ENCODE measurements at places on chromosomes 5 and 9.
A peak's percentile ranks its signal among the peaks of the same experiment; 100 is the strongest.

- no peak for DNase-seq
Observed at GRCh38 chr9:136268735-136269134, 23.1 kb upstream of the QSOX2 start.

DNA sequence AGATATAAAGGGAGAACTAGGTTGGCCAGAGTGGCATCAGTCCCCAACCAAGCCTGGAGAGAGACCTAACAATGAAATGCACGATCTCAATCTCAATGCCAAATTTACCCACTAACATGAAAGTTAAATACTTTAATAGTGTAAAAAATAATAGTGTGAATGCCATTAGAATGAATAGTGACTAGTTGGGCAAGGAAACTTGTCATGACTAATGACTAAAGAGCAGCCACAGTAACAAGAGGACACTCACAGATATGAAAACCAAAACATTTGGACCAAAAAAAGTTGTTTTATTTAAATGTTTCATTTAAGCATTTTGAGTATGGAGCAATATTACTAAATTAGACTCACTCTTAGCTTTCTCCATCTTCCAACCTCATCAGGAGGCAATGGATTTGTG, 1853.8 kb downstream of the EFNA5 start:
- no peak for DNase-seq

- DNase-seq = no peak
Observed at GRCh38 chr9:69760278-69760610, 433 bp upstream of the PTAR1 start.

DNA sequence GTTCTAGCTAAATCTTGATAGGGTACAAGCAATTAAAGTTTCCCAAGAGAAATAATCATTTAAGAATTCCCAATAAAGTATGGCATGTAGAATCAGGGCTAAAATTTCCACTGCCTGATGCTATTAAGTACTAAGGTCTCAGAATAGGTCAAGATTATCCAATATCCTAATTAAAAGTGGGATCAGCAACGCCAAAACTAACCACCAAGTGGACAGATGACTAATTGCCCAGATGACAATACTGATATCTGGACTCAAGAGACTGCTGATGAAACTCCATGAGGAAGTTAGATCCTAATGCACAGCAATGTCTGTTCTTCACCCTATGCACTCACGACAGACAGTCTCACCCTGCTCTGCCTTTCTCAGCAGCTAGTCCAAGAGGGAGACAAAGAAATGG, 14.3 kb downstream of the DEPDC1B start:
- no peak for DNase-seq

GRCh38 chr5:153081385-153081784, 409.1 kb upstream of the GRIA1 start:
- DNase-seq = no peak

DNA sequence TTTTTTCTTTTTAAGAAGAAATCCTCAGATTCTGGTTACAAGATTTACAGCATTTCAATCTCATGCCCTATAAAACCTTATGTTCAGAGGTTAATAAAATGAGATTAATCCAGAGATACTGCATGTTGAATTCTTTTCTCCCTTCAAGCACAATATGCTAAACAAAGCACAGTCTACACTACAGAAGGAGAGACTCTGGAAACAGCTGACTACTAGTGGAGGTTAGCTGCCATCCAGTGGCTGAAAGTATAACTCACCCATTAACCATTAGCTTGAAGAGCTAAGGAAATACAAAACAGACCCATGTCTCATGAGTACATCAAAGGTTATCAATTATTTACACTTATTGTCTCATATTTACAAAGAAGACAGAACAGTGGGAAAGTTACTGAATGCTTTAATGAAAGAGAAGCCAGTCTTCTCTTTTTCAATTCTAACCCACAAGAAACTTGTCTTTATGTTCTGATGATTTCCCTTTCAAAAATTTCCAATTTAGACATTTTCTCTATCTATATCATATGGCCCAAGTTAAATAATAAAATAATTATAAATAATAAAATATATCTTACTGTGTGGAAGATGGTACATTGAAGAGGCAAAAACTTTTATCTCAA, 12.7 kb upstream of the DNAH5 start:
- peak; percentile 79 for DNase-seq

GRCh38 chr5:157350939-157351801, 85.2 kb downstream of the CYFIP2 start:
- no peak for DNase-seq

GRCh38 chr9:134138292-134138691, 2.4 kb downstream of the WDR5 start:
- DNase-seq = no peak

- DNase-seq = no peak
Observed at GRCh38 chr5:124919076-124919475, 172.6 kb upstream of the ZNF608 start.

GRCh38 chr5:36060420-36060887, 6.2 kb downstream of the UGT3A2 start:
- no peak for DNase-seq

DNA sequence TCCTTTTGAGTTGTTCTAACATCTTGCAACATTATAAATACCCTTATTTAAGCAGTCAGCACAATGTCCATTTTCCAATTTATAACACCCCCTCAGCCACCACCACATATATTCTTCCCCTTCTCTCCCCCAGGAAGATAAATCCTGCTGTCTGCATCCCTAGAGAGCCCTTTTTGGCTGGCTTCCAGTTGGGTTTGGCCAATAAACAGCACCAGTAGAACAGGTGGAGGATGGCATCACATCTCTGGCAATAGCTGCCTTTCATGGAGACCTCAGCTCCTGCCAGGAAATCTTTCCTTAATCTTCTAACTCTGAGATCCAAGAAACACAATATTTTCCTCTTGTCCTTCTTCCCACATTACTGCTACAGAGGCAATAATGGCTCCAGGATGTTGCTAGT, 53.7 kb downstream of the TRIM36 start:
- DNase-seq = no peak

DNA sequence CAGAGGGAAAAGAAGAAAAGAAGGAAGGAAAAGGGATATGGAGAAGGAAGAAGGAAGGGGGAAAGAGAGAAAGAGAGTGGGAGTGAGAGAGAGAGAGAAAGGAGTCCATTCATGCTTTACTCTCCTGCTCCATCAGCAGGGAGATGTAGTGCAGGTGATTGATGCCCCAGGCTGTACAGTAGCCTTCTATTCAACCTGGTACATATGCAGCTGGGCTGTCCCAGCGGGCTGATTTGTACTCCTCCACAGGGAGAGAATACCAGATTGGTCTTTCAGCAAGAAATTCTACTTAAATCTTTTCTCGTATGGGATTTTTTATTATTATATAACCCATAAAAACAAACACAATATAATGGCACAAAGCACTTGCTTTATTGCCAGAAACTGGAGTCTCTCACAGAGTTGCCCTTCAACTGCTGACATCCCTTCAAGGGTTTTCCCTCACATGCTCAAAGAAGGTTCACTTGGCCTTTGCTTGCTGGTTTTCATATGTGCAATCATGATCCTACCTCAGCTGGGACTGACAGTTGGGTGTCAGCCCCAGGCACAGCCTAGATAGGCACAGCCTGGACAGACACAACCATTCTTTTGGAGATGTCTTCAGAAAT, 380.1 kb upstream of the RIOK2 start:
- no peak for DNase-seq

GRCh38 chr5:135900276-135900675, 4.6 kb upstream of the IL9 start:
- no peak for DNase-seq

DNA sequence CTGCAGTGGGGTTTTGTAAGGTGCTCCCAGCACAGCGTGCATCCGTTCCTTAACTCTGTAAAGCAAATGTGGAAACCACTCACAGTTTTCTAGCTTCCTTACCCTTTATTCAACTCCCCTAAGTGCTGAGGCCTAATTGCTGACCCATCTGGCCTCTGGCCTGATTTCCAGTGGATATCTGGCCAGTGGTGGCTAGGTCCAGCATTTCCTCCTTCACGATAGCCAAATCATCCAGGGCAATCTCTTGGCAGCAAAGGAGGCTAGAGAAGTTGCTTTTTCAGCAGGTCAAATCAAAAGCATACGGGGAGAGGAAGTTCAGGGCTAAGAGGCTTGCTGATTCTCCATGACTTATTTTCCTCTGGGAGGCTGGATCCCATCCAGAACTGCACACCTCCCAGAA, 286.3 kb upstream of the VLDLR start:
- DNase-seq = no peak

DNA sequence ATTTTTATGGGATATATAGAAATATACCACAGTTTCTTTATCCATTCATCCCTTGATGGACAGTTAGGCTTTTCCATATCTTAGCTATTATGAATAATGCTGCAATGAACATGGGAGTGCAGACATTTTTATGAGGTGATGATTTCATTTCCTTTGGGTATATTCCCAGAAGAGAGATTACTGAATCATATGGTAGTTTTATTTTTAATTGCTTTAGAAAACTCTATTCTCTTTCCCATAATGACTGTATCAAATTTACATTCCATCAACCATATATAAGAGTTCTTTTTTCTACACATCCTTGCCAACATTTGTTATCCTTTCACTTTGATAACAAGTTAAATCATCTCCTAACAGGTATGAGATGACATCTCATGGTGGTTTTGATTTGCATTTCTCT, 821.6 kb downstream of the TLE1 start:
- DNase-seq = no peak

- DNase-seq = no peak
Observed at GRCh38 chr5:30871196-30871595, 322.3 kb upstream of the CDH6 start.

- DNase-seq = peak; percentile 15
Observed at GRCh38 chr5:177447611-177448243, 1.1 kb downstream of the PRR7 start.

DNA sequence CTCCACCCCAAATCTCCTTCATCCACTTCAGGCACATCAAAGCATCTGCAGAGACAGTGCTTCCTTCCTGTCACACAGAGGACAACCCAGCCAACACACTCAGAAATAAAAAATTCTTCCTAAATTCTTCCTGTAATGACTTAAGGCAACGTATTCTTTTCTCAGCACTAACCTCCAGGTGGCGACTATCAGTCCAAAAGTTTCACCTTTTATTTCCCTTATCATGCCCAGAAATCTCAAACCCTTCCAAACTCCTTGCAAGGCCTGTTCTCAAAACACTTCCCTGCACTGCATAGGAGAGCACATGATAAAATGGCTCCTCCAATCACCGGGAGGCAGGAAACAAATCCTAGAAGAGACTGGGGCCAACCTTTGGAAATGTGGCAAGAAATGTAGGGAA, 35.1 kb downstream of the SLIT3 start:
- DNase-seq = no peak

GRCh38 chr5:136084698-136085097, 47.9 kb upstream of the SMAD5 start:
- DNase-seq = peak; percentile 65

DNA sequence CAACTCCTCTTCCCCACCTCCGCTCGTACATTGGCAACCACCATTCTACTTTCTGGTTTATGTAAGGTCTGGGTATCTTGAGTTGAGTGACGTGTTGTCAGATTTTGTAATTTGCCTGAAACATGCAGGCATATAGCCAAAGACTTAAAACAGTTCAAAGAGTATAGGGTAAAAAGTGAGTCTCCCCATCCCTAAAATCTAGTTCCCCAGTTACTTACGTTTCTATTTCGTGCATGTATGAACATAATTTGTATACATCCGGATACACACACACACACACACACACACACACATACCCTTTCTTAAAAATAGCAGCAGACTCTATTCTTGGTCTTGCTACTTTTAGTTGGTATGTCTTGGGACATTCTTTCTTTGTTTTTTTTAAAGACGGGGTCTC, 915 bp downstream of the HSDL2 start:
- no peak for DNase-seq

DNA sequence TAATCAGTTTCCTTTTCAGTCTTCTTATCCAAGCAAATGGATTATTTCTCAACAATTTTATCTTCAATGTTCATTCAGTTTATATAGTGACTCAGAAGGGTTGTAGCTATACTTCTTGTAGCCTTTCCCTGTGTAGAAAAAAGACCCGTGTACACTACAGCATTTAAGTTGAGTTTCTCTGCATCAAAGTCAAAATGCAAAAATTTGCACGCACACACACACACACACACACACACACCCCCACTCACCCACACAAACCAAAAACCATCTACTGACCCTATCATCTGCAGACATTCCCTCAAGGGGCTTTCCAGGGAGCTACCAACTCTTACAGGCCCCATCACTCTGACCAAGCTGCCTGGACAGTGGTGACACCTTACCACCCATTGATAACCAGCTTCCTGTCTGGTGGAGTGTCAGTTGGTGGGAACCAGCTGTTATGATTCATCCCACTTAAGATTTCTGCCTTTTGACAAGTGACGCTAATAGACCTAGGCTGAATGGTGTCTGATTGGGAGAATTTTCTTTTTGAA, 12.2 kb upstream of the ELL2 start:
- DNase-seq = no peak

GRCh38 chr5:38796742-38797108, 49.1 kb upstream of the OSMR start:
- no peak for DNase-seq

GRCh38 chr5:133824661-133825254, 143.7 kb downstream of the C5orf15 start:
- DNase-seq = no peak

GRCh38 chr5:107592515-107592914, 78.2 kb downstream of the EFNA5 start:
- DNase-seq = no peak

- no peak for DNase-seq
Observed at GRCh38 chr5:138212828-138213160, 329 bp downstream of the CDC23 start.

GRCh38 chr9:33415501-33416038, 13.2 kb upstream of the AQP7 start:
- no peak for DNase-seq

- DNase-seq = no peak
Observed at GRCh38 chr9:27118916-27119315, 9.9 kb downstream of the TEK start.

- DNase-seq = no peak
Observed at GRCh38 chr9:121331992-121332685, 37.9 kb downstream of the STOM start.

DNA sequence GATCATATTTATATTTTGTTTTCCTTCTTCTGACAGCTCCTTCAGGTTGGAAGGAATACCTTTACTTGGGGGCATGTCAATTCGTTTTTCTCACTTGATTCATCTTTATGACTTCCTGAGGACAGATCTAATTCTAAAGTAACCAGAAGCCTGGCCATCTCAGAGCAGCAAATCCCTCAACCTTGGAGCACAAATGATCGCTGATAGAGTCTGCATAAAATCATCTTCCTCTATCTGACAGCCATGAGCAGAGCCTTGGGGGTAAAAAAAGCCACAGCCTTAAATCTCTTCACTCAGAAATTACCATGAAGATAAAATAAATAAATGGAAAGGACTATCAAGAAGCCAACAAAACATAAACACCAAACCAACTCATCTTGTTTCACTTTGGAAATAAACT, 325.8 kb downstream of the PRR16 start:
- DNase-seq = no peak

DNA sequence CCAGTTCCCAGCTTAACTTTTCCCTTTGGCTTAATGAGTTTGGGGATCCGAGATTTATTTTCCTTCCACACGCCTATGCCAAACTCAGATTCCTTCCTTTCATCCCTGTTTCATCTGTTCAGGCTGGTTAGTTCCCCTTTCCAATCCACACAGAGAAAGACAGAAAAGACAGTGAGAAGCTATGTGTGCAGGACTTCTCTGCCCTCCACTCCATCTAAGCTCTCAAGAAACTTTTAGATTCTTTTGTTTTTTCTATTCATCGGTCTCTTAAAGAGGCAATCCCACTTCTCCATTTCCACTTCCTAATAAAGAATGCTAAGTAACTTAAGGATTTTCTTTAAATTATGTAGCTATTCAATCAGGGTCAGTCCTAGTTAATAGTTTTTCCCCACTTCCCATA, 11.2 kb downstream of the ITGA1 start:
- no peak for DNase-seq

Data from NCI-H446 treated with DMSO at 0.1 percent for 48 hours (cell line).